ENCODE measurements at places on chromosomes 12 and 14.

- DNase-seq, result peak; percentile 81
These were observed 40.7 kb downstream of the LRRIQ1 start for GRCh38 chr12:85076688-85077430.

DNA sequence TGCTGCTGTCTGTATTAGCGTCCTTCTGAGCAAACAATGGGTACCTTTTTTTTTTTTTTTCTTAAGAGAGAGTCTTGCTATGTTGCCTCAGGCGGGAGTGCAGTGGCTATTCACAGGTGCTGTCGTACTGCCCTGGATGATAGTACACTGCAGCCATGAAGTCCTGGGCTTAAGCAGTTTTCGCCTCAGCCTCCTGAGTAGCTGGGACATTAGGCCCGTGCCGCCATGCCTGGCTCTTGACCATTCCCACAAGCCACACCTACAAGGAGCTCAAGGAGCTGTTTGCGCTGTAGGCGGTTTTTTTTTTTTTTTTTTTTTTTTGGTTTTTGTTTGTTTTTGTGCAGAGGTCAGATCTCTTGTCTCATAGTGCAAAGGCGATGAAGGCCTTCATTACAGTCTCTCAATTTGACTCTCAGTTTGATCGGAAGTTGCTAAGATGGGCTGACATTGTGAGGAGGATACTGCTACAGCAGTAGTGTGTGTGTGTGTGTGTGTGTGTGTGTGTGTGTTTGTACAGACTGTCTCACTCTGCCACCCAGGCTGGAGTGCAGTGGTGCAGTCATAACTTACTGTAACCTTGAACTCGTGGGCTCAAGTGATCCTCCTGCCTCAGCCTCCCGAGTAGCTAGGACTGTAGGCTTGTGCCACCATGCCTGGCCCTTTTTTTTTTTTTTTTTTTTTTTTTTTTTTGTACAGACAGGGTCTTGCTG is 34.2 kb downstream of the TRAF3 start:
- no peak for DNase-seq

DNA sequence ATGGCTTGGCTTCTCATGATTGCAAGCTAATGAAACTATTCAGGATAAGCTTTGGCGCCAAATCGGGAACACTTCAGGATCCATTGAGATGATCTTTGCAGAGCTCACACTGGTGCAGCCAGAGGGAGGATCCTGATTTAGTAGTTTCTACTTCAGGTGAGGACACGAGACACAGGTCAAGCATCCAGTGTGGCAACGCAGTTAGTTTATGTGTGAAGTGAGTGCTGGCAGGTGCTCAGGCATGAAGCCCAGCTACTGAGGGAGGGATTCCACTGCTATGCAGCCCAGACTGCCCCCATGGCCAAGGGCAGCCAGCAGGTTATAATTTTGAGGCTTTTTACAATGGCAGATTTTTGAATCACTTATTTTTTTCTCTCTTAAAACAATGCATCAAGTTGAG is 113.5 kb upstream of the PCED1B start:
- DNase-seq, result no peak

GRCh38 chr14:39459795-39460478 is 27.7 kb upstream of the FBXO33 start:
- no peak for DNase-seq

DNA sequence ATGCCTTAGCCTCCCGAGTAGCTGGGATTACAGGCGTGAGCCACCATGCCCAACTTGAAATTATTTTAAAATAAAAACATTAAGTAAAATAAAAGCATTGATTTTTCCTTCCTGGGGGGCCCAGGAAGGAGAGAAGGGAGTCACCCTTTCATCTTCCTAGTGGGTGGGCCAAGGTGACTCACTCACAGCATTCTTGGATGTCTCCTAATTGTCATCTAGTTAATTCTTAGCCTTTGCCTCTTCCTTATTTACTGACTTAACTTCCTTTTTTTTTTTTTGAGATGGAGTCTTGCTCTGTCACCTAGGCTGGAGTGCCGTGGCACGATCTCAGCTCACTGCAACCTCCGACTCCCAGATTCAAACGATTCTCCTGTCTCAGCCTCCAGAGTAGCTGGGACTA is 29.2 kb downstream of the TMEM120B start:
- no peak for DNase-seq

GRCh38 chr12:48350249-48351021 is at the start of gene ZNF641:
ZNF641 (minus strand) TSS chr12:48350919; CDS start chr12:48348090, 2,829 bp downstream.
- DNase-seq, result peak; percentile 2

GRCh38 chr12:24200010-24200409 is 250.5 kb upstream of the SOX5 start:
- DNase-seq, result no peak

- DNase-seq, result peak; percentile 7
These were observed 153.0 kb upstream of the DIO2 start for GRCh38 chr14:80364274-80364673.

DNA sequence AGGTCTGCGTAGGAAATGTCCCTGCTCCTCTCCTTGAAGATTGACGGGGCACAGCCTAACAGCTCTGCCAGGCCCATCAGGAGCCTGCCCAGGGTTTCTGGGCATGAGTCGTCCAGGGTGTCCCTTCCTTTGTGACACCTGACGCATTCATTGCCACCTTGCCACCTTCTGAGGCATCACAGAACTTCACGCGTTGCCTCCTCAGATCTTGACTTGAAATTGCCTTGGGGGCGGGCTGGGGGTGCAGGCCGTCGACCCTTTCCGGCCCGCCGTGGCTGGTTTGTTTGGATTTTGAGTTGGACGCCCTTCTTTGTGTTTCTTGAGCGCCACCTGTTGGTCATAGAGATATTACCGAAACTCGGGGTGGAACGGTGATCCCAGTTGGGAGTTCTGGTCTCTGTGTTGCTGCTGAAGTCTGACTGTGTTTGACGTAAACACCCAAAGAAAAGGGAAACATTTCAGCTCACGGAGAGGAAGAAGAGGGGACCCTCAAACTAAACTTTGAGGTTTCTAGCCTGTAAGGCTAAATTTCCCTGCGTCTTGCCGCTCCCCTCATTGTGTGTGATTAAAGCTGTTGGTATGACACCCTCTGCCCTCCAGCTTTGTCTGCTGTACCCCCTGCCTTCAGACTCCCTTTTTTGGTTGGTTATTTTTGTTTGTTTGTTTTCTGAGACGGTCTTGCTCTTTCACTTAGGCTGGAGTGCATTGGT is 44.6 kb downstream of the MLXIP start:
- no peak for DNase-seq

DNA sequence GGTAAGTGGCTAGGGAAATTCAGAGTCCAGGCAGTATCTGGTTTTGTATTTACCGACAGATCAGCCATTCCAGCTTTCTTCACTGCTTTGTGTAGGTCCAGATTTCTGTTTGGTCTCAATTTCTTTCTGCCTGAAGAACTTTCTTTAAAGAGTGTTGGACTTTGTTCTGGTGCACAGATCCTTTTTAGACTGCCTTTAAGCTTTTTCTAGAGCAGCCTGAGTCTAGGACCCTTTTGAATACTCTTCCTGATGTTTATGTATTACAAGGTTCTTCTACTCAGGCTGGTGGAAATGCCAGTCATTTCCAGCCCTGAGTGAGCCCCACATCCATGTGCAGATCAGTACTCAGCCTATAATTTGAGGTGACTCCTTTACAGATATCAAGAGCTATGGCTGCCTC is 54.7 kb downstream of the DAAM1 start:
- no peak for DNase-seq

GRCh38 chr12:113719911-113720591 is 246.1 kb downstream of the RBM19 start:
- DNase-seq, result no peak
